ENCODE measurements at places on chromosomes 3 and 15. TPM values are rescaled to one million over a fixed set of nuclear protein-coding genes. Genes with fewer than 3 reads are reported as not detected.

The CCDC71 gene
- 15.1 TPM for total RNA-seq

The STAC gene
- total RNA-seq: 2.1 TPM

The OSBPL10 gene
- total RNA-seq: 15.0 TPM

The IL17RD gene
- 1.2 TPM for total RNA-seq

The TJP1 gene
- 78.9 TPM for total RNA-seq

The CD200R1 gene
- 0.07 TPM for total RNA-seq

The ERC2 gene
- total RNA-seq: not detected
